ENCODE measurements at places on chromosomes 16 and 17.

GRCh38 chr17:63931981-63932561 is at the start of gene CD79B:
Gene CD79B, minus strand, starts transcription at chr17:63932331. Its CDS starts 70 bp downstream, at chr17:63932261.
- no peak for DNase-seq

DNA sequence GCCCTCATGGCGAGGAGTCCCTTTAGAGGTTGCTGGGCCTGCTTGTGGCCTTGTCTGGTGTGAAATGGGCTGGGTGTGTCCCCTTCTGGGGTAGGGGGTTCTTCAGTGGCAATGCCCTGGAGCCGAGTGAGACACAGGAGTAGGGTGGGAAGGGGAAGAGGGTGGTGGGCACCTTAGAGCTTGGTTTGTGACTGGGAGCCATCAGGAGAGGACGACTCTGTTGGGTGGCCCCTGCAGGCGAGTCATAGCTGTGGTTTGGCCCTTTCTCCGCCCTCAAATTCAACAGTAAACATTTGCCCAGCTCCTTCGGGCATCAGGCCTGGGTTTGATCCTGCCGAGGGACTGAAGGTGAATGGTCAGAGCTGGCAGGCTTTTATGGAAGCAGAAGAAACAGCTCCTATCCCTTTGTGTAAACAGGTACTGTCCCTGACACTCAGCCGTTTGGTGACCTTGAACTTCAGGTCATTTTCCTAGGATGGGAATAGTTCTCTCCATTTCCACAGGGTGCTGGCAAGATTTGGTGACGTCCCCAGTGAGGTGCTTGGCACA is 2.9 kb downstream of the E4F1 start:
- no peak for DNase-seq

- no peak for DNase-seq
Measured at GRCh38 chr16:79517156-79517555, 83.4 kb downstream of the MAF start.

GRCh38 chr16:27193300-27193990 is 9.9 kb upstream of the KDM8 start:
- no peak for DNase-seq

- DNase-seq, result no peak
Measured at GRCh38 chr17:75103601-75104554, 5.9 kb upstream of the ARMC7 start.

GRCh38 chr17:59845595-59846393 is 46.9 kb downstream of the TUBD1 start:
- peak; percentile 55 for DNase-seq

- DNase-seq, result no peak
Measured at GRCh38 chr17:49723423-49723822, 15.7 kb upstream of the SLC35B1 start.

DNA sequence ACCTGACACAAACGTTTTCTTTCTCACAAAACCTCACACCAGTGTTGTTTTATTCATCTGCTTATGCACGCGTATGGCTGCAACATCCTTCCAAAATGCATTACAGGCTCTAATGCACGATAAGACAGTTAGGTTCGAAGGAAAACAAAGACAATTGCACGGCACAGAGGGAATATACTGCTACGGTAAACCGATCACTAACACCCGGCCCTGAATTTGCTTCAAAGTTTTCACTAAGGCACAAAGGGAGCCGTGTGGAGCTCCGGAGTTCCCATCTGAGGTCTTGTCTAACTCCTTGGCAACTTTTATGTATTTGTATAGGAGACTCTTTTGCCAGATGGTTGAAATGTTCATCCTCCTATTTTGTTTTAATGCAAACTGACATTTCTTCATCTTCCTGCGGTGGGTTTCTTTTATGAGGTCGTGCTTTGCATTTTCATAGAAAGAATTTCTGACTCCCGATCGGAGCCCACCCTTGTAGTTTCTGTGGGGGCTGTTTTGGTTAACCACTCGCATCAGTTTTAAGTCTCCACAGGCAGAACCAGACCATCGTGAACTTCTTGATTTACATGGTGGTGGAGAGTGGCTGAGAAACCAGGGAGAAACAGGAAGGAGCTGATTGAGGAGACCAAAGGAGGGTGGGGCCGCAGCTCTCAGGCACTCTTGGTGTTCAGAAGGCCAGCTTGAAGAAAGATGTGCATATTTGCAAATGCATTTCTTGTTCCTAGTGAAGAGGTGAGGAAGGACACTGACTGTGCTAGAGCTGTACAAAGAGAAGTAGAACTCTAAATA is 516.8 kb downstream of the MAF start:
- DNase-seq, result no peak

DNA sequence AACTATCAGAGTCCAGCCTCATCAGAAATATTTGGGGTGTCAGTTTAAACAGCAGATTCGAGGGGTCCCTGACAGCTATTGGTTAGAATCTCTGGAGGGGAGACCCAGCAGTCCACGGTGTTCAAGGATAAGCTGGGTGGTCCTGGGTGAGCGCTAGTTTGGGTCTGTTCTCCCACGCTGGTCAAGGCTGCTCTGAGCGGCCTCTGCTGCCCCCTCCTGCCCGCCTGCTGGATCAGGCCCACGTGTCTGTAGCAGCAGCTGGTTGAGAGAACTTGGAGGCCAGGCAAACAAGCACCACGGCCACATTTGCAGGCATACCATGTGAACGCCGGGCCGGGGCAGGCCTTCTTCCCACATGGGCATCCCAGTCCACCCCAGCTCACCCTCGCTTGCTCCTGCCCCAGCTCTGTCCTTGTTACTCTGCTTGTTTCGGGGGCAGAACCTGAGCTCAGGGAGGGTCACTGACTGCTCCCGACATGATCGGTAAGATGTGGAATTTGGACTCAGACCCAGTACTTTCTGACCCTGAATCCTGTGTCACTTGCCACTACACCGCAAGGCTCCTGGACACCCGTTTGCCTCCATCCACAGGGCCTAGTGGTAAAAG is 7.4 kb downstream of the FOXF1 start:
- DNase-seq, result no peak

- no peak for DNase-seq
Measured at GRCh38 chr17:18877104-18877645, 19.2 kb downstream of the PRPSAP2 start.

- DNase-seq, result no peak
Measured at GRCh38 chr16:76387994-76388393, 110.8 kb downstream of the CNTNAP4 start.

DNA sequence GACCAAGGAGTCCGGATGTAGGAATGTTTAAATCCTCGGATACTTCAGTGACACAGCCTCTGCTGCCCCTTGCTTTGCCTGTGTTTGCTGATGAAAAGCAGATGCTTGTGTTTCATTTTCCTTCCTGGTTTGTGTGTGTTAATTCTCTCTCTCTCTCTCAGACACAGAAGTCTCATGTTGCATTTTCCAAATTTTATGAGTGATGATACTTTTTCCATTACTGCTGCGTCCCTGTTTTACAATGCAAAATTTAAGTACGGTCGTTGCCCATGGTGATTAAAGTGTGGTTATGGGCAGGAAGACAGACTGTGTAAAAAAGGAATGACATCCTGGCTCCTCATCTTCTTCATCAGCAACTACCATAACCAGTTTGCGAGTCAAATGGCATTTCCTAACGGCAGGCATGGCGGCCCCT is 5.7 kb downstream of the RMI2 start:
- no peak for DNase-seq

GRCh38 chr17:37116671-37117185 is 168.0 kb downstream of the AATF start:
- no peak for DNase-seq

DNA sequence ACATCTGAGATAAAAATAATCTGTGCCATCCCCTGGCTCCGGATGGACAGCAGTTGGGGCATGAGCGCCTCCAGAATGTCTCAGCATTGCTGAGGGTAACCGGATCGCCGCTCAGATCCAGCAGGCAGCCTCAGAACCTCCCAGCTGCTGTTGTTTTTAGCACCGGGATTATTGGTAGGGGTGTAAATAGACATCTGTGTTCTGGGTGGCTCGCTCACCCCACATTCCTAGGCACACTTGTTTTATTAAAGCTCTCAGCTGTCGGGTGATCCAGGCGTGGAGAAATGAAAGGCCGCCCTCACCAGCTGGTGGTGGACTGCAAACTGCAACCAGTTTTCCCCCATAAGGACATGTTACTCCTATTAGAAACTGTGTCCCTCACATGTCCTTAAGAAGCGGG is 32.1 kb downstream of the MYH3 start:
- DNase-seq, result no peak

GRCh38 chr16:58678716-58679115 is 5.9 kb downstream of the SLC38A7 start:
- DNase-seq, result no peak
